Inflammatory macrophage treated with lipopolysaccharide for 1 hour (primary cell): ENCODE measurements at places on chromosomes 1 and 21.

DNA sequence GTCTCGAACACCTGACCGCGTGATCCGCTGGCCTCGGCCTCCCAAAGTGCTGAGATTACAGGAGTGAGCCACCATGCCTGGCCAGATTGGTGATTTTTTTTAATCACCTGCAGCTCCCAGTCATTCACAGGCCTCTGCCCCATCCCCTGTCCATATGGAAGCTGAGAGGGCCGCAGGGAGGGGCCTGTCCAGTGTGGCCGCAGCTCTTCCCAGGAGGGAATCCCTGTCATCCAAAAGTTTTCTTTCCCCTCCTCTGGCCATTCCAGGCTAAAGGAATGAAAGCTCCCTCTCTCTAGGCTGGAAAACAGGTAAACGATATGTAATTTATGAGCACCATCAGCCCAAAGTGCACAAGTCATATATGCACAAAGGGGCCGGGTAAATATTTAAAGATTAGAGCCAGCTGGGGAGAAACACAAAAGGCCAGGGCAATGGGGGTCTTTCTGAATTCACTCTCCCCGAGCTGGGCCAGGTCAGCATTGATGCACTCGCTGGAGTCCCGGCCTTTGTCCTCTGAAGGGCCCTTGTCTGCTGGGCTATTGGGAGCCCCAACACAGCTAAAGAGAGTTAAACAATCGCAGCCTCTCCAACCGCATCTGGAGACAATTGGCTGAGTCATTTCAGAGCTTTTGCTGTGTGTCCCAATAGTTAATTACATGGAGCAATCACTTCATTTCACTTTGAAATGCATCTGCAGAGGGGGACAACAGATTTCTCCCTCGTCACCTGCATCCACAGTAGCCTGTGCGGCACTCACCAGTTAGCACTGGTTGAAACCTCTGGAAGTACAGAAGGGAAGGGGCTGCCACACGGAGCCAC, 3.8 kb upstream of the HES3 start:
- no peak for DNase-seq

GRCh38 chr21:29875036-29875716, 64.6 kb downstream of the GRIK1 start:
- no peak for DNase-seq

GRCh38 chr1:167499106-167499505, 19.2 kb downstream of the CD247 start:
- DNase-seq, result no peak

- DNase-seq, result no peak
These were observed 863 bp downstream of the TARBP1 start for GRCh38 chr1:234478152-234478480.

- DNase-seq, result no peak
These were observed 7.3 kb upstream of the SERINC2 start for GRCh38 chr1:31405578-31406245.

- DNase-seq, result peak; percentile 20
These were observed 15.6 kb upstream of the TTLL10 start for GRCh38 chr1:1157914-1158710.

DNA sequence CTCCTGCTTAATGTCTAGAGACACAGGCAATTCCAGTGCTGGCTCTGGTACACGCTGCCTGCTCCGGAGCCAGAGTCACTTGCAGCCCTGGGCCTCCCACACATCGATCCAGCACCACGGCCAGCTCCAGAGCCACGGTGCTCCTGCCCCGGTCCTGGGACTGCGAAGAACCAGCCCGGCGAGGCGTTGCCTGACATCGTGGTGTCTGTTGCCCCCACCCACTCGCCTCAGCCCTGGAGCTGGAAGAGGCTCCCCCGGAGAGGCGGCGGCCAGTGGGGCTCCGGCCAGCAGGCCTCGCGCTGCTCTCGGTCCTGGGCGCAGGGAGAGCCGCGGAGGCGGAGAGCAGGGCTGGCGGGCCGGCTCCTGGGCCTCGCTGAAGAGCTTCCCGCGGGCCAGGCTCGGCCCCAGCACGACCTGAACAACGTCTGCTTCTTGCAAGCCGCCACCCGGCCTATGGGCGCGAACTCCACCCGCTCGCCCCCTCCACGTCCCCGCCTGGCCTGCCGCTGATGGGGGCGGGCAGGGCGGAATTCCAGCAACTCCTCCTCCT, 364.8 kb downstream of the CEP170 start:
- no peak for DNase-seq

GRCh38 chr1:86955678-86956077, 41.2 kb downstream of the HS2ST1 start:
- no peak for DNase-seq

GRCh38 chr1:33260439-33260838, 4.1 kb downstream of the ZNF362 start:
- no peak for DNase-seq

- DNase-seq, result no peak
These were observed 8.8 kb upstream of the ABCB10 start for GRCh38 chr1:229567109-229567868.

DNA sequence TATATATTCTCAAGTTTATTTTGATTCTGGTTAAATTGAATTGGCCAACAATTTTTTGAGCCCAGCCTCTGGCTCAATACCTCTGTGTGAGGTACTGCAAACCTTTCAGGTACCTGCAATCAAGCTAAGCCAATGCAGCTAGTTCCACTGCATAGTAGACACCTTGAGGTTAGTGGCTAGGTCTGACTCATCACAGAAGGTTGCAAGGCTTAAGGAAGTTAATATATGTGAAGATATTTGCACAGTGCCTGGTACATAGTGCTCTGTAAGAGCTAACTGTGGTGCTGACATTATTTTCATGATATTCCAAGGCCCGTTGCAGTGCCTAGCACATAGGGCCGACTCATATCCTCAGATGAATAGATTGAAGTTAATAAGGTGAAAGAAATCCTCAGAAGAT, 330.5 kb upstream of the KAZN start:
- no peak for DNase-seq

DNA sequence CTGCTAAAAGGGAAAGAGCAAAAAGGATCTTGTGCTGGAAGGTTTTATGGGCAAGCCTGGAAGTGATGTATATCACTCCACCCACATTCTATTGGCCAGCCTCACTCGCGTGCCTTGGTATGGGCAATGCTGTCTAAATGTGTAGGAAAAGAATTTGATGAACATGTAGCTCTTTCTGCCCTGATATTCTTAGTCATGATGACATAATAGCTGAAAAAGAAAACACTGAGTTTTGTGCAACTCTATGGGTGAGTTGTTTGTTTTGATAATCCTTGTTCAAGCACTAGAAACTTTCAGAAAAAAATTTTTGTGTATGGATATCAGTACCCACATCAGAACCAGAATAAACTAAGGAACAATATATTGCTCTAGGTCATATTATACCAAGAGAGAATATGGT, 231.5 kb upstream of the ST6GALNAC5 start:
- no peak for DNase-seq

DNA sequence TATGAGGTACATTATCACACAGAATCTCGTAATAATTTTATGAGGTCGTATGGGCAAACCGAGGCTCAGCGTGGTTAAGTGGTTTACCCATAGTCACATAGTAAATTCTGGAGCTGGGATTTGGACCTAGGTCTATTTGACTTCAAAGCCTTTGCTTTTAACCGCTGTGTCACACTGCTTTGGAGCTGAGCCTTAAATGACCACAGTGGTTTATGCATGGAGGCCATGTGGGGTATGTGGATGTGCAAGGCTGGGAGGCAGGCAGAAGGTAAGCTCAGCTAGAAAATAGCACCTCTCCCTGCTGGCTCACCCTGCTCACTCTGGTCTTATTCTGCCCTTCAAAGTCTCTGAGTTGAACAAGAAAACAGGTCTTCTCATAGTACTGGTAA, 269.5 kb downstream of the TRABD2B start:
- DNase-seq, result no peak

- DNase-seq, result no peak
These were observed 27.7 kb upstream of the C8B start for GRCh38 chr1:56993475-56993874.

DNA sequence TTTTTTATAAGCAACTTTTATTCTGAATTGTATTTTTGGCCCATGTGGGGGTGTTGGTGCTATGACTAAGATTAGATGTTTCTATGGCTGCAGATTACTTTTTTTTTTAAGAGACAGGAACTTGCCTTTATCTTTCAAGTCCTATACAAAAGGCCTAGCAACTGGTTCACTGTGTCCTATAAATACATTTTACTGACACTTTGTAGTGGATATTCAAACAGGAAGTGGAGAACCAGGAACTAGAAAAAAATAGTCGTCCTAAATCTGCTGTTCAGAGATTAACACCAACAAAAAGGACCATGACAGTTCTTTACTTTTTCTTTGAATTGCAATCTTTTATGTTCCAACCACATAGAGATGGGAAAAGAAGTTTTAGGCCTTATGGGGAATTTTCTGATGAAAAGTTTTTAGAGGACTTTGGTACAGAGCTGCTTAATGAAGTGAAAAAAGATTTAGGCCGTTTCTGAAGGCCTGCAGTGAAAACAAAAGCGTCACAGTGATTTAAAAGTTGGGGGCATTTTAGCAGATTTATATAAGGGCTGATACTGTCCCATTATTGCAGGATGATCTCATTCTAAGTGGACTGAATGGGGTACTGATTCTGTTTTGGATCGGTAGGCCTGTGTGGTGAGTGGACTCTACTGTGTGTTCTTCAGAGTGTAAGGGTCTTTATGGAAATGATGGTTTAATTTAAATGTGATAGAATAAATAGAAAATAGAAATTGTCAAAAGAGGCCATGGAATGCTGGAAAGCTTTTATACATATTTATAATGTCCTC, 136.4 kb upstream of the DEPDC1 start:
- DNase-seq, result no peak

GRCh38 chr1:1858382-1859086, 32.4 kb downstream of the GNB1 start:
- DNase-seq, result peak; percentile 67

- no peak for DNase-seq
These were observed 100.6 kb downstream of the CRYAA start for GRCh38 chr21:43269440-43269839.

DNA sequence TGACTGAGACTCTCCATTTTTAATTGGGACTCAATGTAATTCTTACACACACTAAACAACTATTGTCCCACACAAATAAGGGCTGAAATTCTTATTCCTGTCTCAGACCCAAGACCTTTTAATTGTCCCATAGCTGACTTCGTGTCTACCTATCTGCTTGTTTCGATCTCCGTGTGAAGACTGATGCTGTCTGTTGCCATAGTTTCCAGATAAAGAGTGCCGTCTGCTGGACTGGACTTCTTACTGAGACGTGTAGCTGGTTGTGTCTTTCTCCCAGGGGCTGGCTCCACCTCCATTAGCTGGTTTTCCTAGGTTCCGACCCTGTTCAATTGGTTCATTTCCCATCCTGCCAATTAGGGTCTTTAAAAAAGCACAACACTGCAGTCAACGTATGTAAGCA, 235.3 kb upstream of the PLXNA2 start:
- DNase-seq, result no peak

DNA sequence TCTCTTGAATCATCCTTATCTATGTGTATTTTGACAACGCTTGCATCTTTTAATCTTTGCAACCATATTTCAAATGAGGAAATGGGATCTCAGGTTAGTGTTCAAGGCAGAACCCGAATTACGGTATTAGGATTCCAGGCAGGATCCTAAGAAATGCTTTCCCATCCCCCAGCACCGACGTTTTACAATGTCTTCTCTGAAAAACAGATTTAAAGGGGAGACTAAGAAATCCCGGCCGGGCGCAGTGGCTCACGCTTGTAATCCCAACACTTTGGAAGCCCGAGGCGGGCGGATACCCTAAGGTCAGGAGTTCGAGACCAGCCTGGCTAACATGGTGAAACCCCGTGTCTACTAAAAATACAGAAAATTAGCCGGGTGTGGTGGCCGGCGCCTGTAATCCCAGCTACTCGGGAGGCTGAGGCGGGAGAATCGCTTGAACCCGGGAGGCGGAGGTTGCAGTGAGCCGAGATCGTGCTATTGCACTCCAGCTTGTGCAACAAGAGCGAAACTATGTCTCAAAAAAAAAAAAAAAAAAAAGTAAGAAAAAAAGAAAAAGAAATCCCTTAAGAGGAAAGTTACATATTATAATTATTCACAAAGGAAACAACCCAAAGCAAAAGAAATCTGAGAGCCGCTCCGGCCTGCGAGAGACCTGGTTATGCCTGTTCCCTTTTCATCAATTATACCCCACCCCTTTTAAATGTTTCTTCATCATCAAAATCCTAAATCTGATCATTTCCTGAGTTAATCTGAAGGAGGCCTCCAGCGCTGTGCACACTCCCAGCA, 801 bp upstream of the GORAB start:
- peak; percentile 45 for DNase-seq
